PC-9 (cell line): ENCODE measurements at places on chromosomes 5 and 9. TPM values are rescaled to one million over a fixed set of nuclear protein-coding genes. Genes with fewer than 3 reads are reported as not detected.

Gene RETREG1
- total RNA-seq: 5.6 and 9.7 TPM in 2 replicates

Gene PCDHB12
- not detected in 2 replicates for total RNA-seq

- H3K4me3 ChIP-seq: no peak overlapping the region
- H3K36me3 ChIP-seq: no peaks in the 10 kb centered on the region
- H3K27me3 ChIP-seq: no peaks in the 10 kb centered on the region
- no peaks in the 10 kb centered on the region for H3K4me1 ChIP-seq
Measured at GRCh38 chr5:124700333-124700732, 46.1 kb downstream of the ZNF608 start.

Gene GCNT4
- 1.1 and 1.4 TPM in 2 replicates for total RNA-seq

Gene MUSK
- not detected in 2 replicates for total RNA-seq

DNA sequence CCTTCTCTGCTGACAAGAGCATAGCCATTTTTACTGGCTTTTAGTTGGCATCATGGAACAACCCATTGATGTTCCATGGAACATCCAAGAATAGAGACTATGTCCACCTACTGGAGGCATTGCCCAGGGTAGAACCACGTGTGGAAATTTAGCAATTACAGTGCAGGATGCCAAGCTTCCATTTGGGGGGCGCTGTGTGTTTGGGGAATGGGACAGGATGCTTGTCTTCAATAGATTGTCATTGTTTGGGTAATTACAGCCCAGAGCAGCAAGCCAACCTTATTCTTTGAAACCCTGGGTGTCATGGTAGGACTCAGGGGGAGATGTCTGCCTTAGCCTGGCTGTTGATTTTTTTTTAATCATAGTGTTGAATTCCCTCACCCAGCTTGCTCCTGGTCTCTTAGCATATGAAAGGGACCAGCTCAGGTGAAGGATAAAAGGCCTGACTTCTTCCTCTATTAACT lies 171.1 kb downstream of the DOCK2 start:
- no peaks in the 10 kb centered on the region for H3K27me3 ChIP-seq
- no peak for DNase-seq
- H3K27ac ChIP-seq: no peak overlapping the region
- peaks cover 13% of the 10 kb centered on the region for H3K4me1 ChIP-seq

- H3K4me3 ChIP-seq: peak overlapping the region; percentile 56
- H3K27ac ChIP-seq: peak overlapping the region; percentile 99
- H3K36me3 ChIP-seq: no peaks in the 10 kb centered on the region
- peak; percentile 87 for DNase-seq
- peaks cover 40% of the 10 kb centered on the region for H3K4me1 ChIP-seq
Measured at GRCh38 chr5:176822793-176823481, 12.6 kb downstream of the UNC5A start.

DNA sequence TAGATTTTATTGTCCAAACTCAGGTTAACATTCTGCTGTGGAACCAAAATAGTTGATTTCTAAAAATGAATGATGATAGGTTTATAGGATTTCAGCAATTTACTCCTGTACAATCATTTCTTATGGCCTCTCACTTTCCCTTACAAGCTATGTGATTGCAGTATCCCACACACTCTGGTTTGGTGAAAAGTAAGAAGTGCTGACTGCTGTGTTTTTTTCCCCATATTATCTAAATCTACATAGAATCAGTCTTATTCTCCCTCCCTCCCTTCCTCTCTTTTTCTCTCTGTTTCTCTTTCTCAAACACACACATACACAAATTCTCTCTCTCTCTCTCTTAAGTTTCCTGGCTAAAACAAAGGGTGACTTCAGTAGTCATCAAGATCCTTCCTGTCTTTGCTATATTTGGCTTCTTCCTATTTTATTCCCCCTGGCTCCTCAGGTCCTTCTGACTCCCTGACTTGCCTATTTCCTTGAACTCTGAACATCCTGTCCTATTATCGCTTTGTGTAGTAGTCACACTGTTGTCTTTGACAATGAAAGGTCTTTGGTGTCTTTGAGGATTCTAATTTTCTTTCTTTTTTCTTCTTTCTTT lies 55.9 kb upstream of the HAPLN1 start:
- no peaks in the 10 kb centered on the region for H3K27me3 ChIP-seq
- no peaks in the 10 kb centered on the region for H3K4me1 ChIP-seq
- DNase-seq: no peak
- no peaks in the 10 kb centered on the region for H3K36me3 ChIP-seq
- no peak overlapping the region for H3K27ac ChIP-seq

DNA sequence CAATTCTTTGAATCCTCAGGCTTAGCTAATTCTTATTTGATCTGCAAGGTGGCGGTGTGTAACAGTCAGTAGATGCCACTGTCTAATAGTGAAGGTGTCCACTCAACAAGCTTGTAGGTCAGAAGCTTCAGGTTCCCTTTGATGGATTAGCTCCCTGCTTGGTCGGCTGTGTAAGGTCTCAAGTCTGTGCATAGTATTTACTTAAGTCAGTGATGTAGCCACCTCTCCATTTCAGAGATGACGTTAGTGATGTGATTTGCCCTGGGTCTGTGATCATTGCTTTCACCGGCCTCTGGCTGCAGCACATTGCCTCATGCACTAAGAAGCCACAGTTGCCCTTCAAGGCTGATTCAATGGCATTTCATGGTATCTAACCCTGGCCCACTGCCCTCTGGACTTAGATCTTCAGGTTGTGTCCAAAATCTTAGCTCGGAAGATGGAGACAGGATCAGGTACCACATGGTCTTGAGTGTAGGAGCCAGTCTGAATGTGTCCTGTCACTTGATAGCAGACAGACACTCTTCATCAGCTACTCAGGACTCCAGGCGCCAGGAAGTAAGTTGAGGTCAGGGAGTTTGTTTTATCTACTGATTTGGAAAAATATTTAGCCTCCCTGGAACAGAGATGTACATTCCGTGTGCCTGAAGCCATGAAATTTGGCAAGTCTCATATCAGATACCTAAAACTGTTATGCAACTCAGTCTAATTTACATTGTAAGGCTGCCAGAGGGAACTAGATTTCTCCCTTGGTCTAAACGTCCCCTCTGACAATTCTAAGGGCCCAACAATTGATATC lies 42.9 kb downstream of the SUB1 start:
- H3K36me3 ChIP-seq: no peaks in the 10 kb centered on the region

DNA sequence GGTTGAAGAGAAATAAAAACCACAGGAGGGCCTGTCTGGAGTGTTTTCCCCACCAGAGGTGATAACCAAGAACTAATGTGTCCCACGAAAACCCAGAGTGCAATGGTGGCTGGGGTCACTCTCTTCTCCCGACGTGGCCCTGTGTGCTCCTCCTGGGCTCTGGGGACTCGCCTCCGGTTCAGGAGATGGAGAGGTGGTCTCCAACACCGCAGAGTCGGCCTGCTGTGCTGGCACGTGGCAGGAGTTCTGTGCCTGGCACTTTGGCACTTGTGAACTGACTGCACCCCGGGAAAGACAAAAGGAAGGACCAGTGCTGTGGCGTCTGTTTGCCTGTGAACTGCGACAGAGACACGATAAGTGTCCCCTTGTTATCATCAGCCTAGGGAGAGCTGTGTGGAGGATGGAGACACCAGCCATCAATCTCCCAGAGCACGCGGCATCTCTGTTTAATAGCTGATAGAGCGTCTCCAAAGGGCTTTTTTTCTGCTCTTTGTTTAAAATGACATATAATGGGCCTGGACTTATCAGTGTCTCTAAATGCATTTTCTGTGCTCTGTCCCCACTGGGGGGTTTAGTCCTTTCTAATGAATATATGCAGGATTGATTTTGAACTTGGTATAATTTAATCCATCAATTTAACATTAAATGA lies 98.3 kb downstream of the MRPL36 start:
- H3K36me3 ChIP-seq: no peaks in the 10 kb centered on the region
- H3K27me3 ChIP-seq: peaks cover 98% of the 10 kb centered on the region
- no peaks in the 10 kb centered on the region for H3K4me1 ChIP-seq
- no peak overlapping the region for H3K4me3 ChIP-seq
- H3K27ac ChIP-seq: no peak overlapping the region

Gene SPATA31E1
- total RNA-seq: not detected in 2 replicates

GRCh38 chr5:171823269-171823668 lies 37.7 kb downstream of the SMIM23 start:
- no peak overlapping the region for H3K4me3 ChIP-seq
- H3K36me3 ChIP-seq: no peaks in the 10 kb centered on the region
- DNase-seq: no peak
- H3K4me1 ChIP-seq: no peaks in the 10 kb centered on the region
- H3K27ac ChIP-seq: no peak overlapping the region
- H3K27me3 ChIP-seq: no peaks in the 10 kb centered on the region

Gene STING1
- total RNA-seq: 27.4 and 27.6 TPM in 2 replicates

- no peak overlapping the region for H3K4me3 ChIP-seq
- no peaks in the 10 kb centered on the region for H3K36me3 ChIP-seq
- DNase-seq: no peak
- H3K4me1 ChIP-seq: no peaks in the 10 kb centered on the region
- H3K27me3 ChIP-seq: no peaks in the 10 kb centered on the region
Measured at GRCh38 chr9:89483592-89484474, 14.1 kb downstream of the SEMA4D start.

DNA sequence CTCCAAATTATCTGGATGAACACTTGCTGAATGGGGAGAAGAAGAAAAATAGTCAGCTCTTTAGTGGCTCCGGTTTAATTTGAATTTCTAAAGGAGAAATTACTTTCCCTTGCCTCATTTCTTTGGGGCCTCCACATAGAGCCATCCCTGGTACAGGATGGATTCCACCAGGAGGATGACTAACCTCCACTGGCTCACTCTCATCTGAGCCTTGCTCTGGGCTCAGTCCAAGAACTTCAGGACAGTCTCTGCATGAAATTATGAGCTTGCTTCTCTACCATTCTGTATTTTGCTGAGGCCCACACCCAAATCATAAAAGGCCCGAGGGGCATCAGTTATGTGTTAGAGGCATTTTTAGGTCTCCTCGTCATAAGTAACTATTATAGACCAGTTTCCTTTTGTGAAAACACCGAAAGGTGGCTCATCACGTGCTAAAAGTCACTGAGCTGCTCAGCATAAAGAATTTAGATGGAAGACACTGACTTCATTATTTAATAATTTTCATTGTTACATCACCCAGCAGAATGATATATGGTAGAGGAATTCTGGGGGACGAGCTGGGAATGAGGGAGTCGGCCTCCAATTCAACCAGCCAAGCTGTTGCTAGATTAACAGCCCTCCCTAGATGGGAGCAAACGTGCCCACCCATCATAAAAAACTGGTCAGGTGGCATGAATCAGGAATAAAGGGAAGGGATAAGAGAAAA lies 222.1 kb downstream of the TARS1 start:
- no peak for DNase-seq
- no peak overlapping the region for H3K27ac ChIP-seq
- peaks cover 44% of the 10 kb centered on the region for H3K36me3 ChIP-seq
- H3K27me3 ChIP-seq: no peaks in the 10 kb centered on the region

- H3K27ac ChIP-seq: no peak overlapping the region
- no peaks in the 10 kb centered on the region for H3K4me1 ChIP-seq
- DNase-seq: no peak
- H3K36me3 ChIP-seq: no peaks in the 10 kb centered on the region
Measured at GRCh38 chr9:98899408-98900056, 44.2 kb upstream of the COL15A1 start.
